ENCODE measurements at places on chromosomes 7 and 10.

- DNase-seq: no peak
Measured at GRCh38 chr7:77516085-77516484, 21.0 kb upstream of the PTPN12 start.

DNA sequence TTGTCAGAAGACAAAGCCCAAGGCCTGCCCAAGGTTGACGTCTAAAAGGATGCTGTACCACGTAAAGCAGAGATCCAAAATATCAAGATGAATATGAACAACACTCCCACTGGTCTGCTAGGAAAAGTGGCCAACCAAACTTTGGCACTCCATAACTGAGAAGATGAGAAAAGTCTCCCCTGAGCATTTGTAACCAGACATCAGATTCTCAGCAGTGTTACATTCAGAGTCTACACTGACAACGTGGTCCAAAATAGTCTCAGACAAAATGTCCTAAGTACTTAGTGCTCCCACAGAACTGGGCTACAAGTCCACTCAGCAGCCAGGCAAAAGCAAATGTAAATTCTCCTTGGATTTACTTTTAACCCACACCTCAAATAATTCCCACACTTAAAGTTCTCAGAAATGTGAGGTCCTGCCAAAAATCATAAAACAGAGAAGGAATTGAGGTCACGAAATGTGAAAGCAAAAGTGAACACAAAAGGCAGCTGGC lies 185.1 kb upstream of the NOBOX start:
- no peak for DNase-seq

GRCh38 chr10:102656791-102657371 lies 12.6 kb downstream of the TRIM8 start:
- no peak for DNase-seq

DNA sequence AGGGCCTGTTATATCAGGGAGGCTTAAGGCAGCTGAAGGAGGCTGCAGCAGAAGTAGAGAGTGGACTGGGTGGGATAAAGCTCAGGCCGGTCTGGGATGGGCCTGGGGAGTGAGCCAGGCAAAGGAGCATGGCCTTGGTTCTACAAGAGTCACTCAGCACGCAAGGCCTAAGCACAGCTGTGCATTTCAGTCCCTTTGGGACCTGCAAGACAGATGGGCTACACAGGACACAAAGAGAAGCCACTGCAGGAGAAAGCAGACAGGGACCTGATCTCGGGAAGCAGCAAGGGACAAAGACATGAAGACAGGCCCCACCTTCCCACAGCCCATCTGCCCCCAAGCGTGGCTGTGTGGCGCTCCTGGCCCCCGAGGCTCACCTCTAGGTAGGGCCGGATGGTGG lies 29.4 kb downstream of the RRP12 start:
- DNase-seq: no peak

DNA sequence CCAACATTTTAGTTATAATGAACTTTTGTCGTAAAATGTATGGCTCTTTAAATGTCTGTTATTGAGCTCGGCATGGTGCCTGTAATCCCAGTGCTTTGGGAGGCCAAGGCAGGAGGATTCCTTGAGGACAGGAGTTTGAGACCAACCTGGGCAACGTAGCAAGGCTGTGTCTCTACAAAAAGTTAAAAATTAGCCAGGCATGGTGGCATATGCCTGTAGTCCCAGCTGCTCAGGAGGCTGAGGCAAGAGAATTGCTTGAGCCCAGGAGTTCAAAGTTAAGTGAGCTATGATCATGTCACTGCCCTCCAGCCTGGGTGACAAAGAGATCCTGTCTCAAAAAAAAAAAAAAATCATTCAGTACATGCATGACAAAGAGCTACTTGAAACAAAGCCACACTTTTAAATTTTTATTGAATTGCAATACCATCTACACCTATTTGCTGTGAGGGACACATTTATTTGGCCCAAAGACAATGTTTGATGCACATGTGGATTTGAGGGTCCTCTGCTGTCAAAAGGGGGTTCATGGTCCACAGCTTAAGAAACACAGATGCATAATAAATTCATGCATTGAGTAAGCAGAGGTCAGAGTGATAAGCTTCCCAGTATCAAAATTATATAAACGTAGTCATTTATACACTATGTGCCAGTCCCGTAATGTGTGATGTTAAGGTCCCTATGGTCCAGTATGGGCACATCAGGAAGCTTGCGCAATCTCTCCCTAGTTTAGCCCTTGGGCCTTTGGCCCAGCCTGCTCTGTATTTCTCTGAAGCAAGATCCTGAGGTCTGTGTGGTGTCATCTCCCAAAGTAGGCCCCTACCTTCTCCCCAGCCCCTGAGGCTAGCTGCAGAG lies 4.4 kb upstream of the MALSU1 start:
- DNase-seq: no peak

- no peak for DNase-seq
Measured at GRCh38 chr7:155450970-155451801, 6.7 kb upstream of the EN2 start.

GRCh38 chr7:4525884-4526283 lies 156.2 kb upstream of the FOXK1 start:
- no peak for DNase-seq

DNA sequence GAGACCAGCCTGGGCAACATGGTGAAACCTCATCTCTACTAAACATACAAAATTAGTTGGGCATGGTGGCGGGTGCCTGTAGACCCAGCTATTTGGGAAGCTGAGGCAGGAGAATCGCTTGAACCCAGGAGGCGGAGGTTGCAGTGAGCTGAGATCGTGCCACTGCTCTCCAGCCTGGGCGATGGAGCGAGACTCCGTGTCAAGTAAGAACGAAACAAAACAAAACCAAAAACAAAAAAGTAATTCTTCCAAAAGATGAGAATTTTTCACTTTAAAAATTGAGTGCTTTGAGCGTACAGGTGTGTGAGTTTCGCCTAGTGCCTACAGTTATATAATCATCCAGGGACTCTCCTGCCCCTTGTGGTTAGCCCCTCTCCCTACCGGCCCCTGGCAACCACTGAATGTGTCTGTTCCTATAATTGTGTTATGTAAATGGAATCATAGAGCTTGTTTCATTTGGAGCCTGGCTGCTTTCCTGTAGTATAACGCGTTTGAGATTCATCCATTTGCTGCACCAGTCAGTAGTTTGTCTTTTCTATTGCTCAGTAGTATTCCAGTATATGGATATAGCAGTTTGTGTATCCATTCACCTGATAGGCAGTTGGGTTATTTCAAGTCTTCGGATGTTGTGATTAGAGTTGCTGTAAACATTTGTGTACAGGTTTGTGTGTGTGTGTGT lies 80.0 kb downstream of the RBM33 start:
- DNase-seq: no peak

GRCh38 chr7:127974446-127975035 lies 56.7 kb downstream of the LRRC4 start:
- DNase-seq: no peak

DNA sequence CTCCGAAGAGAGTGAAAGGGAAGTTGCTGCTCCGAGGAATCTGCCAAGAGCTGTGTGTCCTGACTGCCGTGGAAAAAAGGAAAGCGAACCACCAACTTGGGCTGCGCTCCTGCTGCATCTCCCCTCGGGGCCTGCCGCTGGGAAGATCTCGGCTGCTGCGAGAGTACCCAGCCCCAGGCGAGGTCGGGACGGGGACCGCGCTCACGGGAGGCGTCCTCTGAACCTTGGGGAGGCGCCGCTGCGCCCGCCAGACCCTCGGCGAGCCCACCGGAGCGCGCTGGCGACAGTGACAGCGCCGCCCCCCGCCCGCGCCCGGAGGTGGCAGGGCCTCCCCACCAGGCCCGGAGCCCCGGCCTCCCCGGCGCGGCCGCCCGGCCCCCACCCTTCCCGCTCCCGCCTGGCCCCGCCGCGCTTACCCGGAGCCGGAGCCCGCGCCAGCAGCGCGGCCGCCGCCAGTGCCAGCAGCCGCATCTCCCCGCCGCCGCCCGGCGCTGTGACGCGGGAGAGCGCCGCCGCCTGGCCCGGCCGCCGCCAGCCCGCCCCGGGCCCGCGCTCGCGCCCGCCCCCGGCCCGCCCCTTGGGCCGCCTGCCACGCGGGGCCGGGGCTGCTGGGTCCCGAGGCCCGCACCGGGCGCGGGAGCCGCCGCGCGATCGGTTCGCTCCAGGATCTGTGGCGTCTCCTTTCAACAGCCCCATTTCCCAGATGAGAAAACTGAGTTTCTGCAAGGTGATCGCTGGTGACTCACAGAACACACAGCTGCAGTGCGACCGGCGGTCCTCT lies at the start of gene VSTM4:
TSS of gene VSTM4 (minus strand) at position 508 of the 781 bp plus-strand sequence. CDS start at position 471, 37 bp downstream.
- DNase-seq: no peak

- DNase-seq: no peak
Measured at GRCh38 chr7:143511593-143512047, 33.9 kb downstream of the TAS2R41 start.

GRCh38 chr7:158315881-158316280 lies 271.7 kb downstream of the PTPRN2 start:
- no peak for DNase-seq

GRCh38 chr10:86061278-86062197 lies 305.1 kb downstream of the GRID1 start:
- DNase-seq: no peak

DNA sequence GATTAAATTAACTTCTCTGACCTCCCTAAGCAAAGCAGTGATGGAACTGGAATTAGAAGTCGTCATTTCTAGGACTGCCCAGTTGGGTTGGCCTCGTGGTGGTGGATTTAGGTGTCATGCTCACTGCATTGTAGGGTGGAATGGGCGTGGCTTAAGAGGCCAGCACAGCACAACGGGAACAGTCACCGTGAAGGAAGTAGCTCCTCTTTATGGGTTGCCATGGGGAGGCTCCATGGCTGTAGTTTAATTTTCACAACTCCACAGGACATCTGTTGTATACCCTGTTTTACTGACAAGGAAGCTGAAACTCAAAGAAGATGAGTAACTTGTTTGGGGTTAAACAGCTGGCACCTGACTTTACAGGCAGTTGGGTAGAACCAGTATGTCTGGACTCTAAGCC lies 208.3 kb downstream of the CELF2 start:
- DNase-seq: no peak

DNA sequence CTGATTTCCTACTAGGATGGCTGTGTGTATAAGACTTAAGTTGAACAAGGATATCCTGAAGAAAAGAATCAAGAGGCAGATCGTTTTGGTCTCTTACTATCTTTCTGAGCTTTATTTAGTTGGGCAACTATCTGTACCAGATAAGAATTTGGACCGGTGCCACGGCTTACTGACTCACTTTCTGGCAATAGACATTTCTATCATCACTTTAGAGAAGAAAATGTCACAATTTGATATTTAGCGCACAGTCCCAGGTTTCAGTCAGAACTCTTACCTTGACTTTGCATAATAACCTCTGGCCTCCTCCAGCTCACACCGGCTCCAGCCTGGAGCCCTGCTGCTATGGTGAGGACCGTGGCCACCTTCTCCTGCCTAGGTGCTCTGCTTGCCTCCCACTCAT lies 218.2 kb upstream of the MDFIC start:
- peak; percentile 68 for DNase-seq

GRCh38 chr7:56063500-56063881 lies 595 bp upstream of the SUMF2 start:
- DNase-seq: no peak

GRCh38 chr10:74332398-74332797 lies 181.4 kb downstream of the ADK start:
- no peak for DNase-seq

GRCh38 chr7:12458520-12459131 lies 55.0 kb upstream of the VWDE start:
- peak; percentile 67 for DNase-seq

- DNase-seq: no peak
Measured at GRCh38 chr10:121411004-121411403, 187.2 kb downstream of the FGFR2 start.
